NB4 (cell line): ENCODE measurements at places on chromosomes 1 and 21.
A peak's percentile ranks its signal among the peaks of the same experiment; 100 is the strongest.

GRCh38 chr1:246875041-246876026 lies 56.4 kb downstream of the AHCTF1 start:
- no peak for DNase-seq

- no peak for DNase-seq
Measured at GRCh38 chr1:214282630-214283242, 1.8 kb downstream of the SMYD2 start.

- no peak for DNase-seq
Measured at GRCh38 chr1:9331016-9331415, 38.3 kb downstream of the SPSB1 start.

DNA sequence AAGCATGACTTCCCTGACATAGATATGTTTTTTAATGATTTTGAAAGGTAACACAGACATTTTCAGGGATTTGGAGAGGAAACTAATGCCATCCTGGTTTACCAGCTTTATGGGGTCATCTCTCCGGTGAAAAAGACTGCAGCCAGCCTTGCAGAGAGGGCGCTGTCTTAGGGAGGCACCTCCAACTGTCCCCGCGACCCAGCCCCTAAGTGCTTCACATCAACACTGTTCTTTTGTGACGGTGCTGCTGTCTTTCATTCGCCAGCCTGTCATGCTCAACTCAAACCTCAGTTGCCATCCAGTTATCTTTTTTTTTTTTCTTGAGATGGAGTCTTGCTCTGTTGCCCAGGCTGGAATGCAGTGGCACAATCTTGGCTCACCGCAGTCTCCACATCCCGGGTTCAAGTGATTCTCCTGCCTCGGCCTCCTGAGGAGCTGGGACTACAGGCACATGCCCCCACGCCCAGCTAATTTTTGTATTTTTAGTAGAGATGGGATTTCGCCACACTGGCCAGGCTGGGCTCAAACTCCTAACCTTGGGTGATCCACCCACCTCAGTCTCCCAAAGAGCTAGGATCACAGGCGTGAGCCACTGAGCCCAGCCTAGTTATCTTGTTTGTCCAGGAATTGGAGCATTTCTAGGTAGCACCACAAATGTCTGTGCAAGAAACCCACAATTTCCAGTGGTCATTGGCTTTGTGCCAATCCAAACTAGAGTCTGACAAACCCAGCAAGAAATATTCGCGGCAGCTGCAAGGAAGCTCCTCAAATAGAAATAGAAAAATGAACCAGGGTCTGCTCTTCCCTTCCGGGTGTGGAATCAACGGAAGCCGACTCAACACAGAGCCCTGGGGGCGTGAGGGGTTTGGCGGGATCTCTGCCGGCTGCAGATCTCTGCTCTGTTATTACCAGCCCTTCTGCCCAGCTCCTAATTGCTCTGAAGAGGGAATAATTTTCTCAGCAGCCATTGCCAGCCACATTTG lies 24.2 kb downstream of the PDE9A start:
- DNase-seq = peak; percentile 93

- no peak for DNase-seq
Measured at GRCh38 chr1:92934395-92935378, 26.6 kb downstream of the DIPK1A start.

DNA sequence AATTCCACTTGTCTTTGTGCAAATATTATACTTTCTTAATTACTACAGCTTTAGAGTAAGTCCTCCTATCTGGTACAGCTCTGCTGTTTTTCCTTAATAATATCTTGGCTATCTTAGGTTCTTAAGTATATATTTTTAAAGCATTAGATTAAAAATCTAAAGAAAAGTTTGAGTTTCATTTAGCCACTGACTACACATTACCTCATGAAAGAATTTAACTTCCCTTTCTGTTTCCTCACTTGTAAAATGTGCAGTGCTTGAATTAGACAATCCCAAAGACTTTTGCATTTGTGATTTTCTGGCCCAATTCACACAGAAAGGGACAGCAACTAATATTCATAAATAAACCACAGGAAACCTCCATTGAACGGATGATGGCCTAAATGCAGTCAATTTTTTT lies 126.4 kb upstream of the SAMSN1 start:
- no peak for DNase-seq

GRCh38 chr1:119470377-119470776 lies 36.6 kb upstream of the HSD3B1 start:
- no peak for DNase-seq

DNA sequence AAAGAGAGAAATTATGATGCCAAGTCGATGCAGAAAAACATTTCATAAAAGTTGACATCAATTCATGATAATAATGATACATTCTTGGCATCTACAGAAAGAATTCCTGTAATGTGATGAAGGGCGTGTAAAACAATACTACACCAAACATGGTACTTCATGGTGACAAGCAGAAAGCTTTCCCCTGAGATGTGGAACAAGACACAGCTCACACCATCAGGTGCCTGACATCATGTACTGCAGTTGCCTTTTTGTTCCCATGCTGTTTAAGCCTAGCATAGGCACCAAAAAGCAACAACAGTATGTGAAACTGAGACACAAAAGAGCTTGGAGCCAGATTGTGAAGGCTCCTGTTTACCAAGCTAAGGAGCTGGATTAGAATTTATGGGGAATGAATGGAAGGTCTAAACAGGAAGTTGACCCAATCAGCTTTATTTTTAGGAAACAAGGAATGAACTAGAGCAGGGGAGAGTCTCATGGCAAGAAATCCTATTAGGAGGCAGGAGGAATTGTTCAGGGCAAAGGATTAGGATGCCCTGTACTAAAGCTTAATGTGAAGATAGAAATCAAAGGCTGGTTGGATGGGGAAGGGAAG lies 67.2 kb downstream of the SYDE2 start:
- no peak for DNase-seq

- DNase-seq = no peak
Measured at GRCh38 chr1:212975111-212975918, 25.0 kb downstream of the VASH2 start.

GRCh38 chr1:86516335-86516734 lies 30.5 kb upstream of the CLCA4 start:
- DNase-seq = no peak

DNA sequence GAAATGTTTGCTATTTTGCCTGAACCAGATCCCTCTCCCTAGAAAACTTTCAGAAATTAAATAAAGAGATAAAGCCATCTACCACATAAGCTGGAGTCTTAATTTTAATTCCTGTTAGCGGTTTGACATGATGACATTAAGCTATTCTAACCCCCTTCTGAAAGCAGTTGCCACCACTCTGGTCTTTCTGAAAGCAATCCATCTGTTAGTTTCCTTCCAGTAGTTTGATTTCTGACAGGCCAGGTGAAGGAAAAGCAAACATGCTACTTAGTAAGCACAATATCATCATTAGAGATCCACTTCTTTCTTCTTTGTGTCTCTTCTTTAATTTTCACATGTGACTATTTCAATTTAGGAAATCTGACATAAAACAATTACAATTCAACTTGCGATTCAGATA lies 39.9 kb downstream of the RGL1 start:
- DNase-seq = no peak

GRCh38 chr1:158801396-158801795 lies 20.4 kb upstream of the OR6N2 start:
- DNase-seq = peak; percentile 22
